Inflammatory macrophage treated with lipopolysaccharide for 1 hour (primary cell): ENCODE measurements at places on chromosomes 11 and 22.

DNA sequence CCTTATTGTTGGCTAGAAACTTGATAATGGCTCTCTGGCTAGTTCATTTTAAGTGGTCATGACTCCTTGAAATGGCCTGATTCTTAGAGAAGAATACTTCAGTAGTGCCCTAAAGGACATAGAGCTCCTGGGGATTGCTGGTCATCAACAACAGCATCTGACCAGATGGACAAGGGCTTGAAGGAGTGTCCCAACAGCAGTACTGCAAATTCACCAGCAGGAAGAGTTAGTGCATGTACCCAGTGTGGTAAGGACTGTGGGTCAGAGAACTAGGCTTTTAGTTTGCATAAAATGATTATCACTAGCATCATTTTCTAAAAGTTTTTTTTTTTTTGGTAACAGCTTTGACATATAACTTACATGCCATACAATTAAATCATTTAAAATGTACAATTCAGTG lies 39.5 kb upstream of the CUL5 start:
- DNase-seq: no peak

GRCh38 chr11:117612177-117612576 lies 184.8 kb downstream of the DSCAML1 start:
- DNase-seq: no peak

- DNase-seq: no peak
Measured at GRCh38 chr22:17953147-17953546, 71.2 kb downstream of the MICAL3 start.

DNA sequence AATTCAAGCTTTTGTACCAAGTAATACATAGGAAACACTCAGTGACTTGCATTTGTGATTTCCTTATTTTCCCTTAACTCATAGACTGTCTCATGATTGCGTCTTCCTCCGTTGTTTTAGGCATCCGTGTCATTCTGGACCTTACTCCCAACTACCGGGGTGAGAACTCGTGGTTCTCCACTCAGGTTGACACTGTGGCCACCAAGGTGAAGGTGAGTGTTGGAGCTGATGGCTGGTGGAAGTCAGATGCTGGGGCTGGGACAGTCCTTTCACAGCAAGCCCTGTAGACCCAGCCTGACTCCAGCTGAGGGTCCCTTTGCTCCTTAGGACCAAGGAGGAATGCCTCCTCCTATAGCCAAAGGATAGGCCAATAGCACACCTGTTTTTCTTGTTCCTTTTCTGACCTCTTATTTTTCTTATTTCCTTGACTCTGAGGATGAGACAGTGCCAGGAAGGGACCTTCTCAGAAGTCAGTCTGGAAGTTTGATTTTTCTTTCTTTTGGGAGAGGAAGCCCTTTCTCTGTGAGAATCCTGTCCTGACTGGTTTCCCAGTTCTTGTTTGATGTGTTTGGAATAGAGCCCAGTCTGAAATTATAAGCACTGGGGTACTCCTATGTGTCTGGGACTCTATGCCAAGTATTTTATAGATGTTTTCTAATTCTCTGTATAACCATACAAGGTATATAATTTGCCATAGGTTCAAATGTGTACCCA lies 2.2 kb downstream of the SLC3A2 start:
- DNase-seq: peak; percentile 47

- no peak for DNase-seq
Measured at GRCh38 chr11:47512701-47513100, 40.2 kb downstream of the CELF1 start.

DNA sequence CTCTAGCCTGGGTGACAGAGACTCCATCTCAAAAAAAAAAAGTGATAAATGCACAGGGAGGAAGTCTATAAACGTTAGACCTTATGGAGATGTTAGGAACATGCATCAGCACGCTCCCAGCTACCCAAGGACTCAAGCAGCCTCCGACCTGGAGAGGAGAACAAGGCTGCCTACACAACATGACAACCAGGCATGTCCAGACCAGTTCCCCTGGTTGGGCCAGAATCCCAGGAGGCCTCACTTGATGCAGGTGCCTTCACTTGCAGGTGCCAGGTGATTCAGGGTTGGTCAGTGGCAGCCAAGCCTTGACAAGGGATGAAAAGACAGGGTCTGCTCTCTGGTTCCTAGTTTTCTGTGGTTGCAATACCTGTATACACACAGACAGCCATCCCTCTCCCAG lies 5.9 kb downstream of the RANGAP1 start:
- no peak for DNase-seq

GRCh38 chr11:62917906-62918502 lies 3.2 kb downstream of the CHRM1 start:
- no peak for DNase-seq

DNA sequence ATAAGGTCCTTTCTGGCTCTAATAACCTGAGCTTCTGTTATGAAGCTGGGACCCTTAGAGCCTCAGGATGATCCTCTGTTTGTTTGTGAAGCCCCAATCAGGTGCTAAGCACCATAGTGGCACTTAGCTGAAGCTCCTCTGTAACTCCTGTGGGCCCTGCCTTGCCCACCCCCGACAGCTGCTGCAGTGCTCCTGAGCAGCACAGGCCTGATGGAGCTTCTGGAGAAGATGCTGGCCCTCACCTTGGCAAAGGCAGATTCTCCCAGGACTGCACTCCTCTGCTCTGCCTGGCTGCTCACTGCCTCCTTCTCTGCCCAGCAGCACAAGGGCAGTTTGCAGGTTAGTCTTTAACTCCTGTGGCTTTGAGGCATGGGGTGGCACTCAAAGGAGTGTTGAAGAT lies 19.0 kb upstream of the CCDC134 start:
- DNase-seq: no peak

DNA sequence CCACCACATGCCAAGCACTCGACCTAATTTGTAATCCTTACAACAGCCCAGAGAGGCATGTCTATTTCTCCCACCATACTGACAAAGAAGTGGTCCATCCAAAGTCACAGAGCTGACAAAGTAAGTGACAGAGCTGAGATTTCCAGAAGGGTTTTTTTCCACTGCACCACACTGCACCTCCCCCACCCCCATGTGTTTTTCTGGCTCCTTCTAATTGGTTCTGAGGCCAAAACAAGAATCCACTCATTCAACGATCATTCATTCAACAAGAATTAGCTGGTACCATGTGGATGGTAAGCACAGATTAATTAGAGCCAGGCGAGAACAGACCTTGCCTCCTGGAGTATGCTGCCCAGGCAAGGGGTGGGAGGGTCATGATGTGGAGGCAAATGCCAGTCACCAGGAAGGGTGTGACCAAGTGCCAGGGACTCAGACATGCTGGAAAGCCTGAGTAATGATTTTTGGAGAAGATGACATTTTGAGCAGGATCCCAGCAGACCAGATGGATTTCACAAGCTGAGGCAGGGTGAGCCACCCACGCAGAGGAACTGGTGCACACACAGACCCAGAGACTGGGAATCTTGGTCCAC lies 14.9 kb upstream of the PRG2 start:
- peak; percentile 69 for DNase-seq

DNA sequence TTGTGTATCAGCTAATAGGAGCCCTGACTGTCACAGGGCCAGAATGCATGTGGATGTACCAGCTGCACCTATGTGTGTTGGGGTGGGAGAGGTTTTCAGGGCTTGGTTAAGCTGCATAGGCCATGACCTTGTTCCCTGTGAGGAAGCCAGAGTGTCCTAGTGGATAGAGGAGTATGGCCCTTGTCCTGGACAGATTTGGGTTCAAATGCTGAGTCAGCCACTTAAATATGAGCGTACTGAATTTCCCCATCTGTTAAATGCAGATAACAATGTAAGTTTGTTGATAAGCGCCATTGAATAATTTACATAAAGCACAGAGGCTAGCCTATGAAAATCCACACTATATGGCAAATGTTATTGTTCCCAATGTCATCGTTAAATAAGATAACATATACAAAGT lies 74.4 kb downstream of the PANX1 start:
- no peak for DNase-seq

- DNase-seq: no peak
Measured at GRCh38 chr11:126393143-126393542, 37.7 kb downstream of the ST3GAL4 start.

- no peak for DNase-seq
Measured at GRCh38 chr22:20131597-20131858, at the start of gene ZDHHC8. ZDHHC8 (plus strand) TSS chr22:20131804; CDS start chr22:20131948, 144 bp downstream.

DNA sequence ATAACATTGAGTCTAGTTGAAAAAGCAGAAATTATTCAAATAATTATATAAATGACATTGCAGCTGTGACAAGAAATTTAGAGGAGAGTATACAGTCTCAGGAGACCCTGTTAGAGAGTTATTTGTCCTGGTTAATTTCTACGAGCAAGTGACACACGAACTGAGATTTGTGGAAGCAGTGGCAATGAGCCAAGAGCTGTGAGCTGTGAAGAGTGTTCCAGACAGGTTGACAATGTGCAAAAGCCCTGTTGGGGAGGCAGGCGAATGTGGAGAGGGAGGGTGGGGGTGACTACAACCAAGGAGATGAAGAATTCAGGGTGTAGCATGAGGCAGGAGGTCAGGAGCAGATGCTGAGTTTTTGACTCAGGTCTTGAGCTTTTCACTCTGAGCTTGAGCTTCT lies 620.2 kb upstream of the TENM4 start:
- no peak for DNase-seq

- DNase-seq: no peak
Measured at GRCh38 chr22:50469377-50470305, 5.2 kb downstream of the SBF1 start.

GRCh38 chr22:49514641-49515040 lies 313.0 kb downstream of the BRD1 start:
- DNase-seq: no peak

DNA sequence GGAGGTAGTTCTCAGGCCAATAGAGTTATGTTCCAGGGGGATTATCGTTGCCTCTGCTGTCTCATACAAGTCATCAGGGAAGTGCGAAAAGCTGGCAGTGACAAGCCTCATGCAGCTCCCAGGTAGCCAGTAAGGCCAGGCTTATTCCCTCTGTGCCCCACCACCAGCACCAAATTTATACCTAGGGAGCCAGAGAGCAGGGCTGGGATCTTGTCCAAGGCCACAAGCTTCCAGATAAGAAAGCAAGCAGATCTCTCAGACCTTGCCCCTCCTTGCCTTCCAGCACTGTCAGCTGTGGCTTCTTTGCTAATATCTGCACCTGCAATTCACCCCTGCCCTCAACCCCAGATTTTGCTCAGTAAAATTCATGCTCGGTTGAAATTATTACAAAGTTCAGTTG lies 206.3 kb upstream of the FAT3 start:
- DNase-seq: no peak

GRCh38 chr11:68468217-68468828 lies 7.8 kb downstream of the PPP6R3 start:
- no peak for DNase-seq

DNA sequence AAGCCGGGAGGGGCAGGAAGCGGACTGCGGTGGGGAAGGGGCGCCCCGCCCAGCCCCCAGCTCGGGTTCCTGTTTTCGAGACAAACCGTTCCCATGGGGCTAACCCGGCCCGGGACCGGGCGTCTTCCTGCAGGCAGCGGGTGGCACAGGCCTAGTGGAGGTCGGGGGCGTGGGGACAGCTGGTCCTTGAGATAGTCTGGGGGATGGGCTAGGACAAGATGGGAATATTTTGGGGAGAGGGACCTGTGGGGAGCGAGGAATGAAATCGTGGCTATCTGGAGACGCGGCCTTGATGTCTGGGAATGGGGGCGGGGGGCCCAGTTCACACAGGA lies 1.2 kb upstream of the RASGRP2 start:
- no peak for DNase-seq

GRCh38 chr22:46538814-46539160 lies 1.4 kb upstream of the CELSR1 start:
- peak; percentile 84 for DNase-seq

GRCh38 chr11:128305588-128305987 lies 281.8 kb downstream of the ETS1 start:
- DNase-seq: no peak

DNA sequence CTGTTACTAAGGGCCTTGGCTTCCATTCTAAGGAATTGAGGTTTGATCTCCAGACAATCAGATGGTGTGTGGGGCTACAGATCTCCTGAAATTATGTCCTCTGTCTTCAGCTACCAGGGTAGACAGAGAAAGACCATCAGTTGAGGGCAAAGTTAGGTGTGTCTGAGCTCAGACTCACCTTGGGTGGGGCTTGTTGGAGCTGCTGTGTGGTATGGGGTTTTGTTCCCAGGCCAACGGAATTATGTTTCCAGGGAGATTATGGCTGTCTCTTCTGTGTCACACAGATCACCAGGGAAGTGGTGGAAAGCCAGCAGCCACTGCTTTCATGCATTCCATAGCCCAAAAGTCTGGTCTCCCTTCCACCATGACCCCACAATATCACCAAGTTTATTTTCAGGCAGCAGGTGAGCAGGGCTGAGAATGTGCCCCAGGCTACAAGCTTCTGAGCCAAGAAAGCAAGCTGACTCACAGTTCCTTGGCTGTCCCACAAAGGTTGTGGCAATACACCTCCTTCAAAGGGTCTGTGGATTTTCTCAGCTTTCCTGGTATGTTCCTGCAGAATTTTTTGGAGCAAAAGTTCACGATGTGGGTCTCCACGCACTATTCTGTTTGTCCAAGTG lies 714.9 kb downstream of the LUZP2 start:
- DNase-seq: no peak

DNA sequence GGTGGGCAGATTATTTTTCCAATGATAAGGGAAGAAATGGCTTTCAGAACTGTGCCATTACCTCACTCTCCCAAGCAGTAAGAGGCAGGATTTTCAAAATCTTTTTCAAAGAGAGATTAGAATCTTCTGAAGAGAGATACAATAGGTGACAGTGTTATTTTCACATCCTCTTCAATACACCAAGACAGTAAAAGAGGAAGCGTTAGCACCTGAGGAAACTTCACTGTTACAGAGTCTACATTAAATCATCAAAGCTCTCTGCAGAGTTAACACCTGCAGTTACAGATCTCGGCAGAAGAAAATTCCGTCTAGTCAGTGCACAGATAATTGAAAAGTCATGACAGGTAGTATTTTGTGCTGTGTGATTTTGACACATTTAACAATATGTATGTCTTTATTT lies 144.9 kb downstream of the PGR start:
- DNase-seq: no peak

DNA sequence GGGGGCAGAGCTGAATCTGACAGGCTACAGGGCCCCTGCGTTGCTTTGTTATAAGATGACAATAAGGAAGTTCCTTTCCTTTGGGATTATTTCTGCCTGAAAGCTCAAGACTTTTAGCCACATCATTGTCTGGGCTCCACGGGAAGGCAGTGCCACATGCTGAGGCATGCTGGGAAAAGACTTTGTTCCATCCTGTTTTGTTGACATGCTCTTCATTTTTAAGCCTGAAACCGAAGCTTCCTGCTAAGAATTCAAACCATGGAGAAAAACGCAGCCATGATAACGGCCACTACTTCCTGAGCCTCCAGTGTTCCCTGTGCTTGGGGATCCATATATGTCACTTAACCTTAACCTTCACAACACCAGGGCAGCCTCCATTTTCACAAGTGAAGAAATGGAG lies 5.5 kb upstream of the TCF20 start:
- no peak for DNase-seq

GRCh38 chr11:66069715-66070603 lies at the start of gene PACS1:
PACS1 (plus strand) TSS chr11:66070272; CDS start chr11:66070487, 215 bp downstream.
- peak; percentile 59 for DNase-seq
